AG09309 (cell line): ENCODE measurements at places on chromosomes 3 and 15.

DNA sequence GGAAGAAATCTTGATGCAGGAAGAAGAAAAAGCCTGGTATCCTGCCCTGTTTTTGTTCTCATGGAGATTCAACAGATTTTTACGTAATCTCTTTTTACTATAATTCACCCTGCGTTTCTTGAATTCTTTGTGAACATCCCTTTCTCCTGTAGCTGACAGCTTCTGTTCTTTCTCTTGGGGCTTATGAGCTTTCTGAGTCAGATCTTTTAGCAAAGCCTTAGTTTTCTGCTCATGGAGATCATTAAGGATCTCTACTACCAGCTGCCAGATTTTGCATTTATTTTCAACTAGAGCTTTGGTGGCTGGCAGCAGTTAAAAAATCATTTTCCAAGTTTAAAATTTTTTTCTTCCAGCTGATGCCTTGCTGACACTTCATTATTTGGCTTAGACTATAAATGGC, 51.6 kb downstream of the MOBP start:
- DNase-seq, result no peak

- no peak for DNase-seq
Measured at GRCh38 chr3:185325946-185326791, 36.8 kb upstream of the MAP3K13 start.

- no peak for DNase-seq
Measured at GRCh38 chr3:149936812-149937230, 33.9 kb downstream of the PFN2 start.

DNA sequence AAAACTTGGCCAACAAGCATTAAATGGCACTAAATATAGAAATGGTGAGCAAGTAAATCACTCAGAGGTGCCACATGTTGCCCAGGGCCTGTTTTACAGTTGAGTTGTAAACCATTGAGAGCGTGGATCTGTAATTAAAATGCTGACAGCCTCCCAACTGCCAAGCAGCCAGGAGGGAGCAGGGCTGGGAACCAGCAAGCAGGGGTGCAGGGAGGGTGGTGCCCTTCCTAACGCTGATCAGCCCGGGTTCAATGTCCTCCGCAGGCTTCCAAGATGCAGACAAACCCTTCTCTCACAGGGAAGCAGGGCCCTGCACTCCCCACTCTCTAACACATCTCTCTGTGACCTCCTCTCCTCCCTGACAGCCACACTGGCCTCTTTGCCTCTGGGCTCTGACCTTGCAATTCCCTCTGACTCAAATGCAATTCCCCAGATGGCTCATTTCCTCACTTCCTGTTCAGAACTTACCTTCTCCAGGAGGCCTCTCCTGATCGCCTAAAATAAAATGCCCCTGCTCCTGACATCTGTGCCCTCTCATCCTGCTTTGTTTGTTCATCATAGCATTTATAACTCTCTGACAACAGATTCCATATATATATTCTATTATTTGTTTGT, 40.0 kb downstream of the WNT7A start:
- no peak for DNase-seq
